ENCODE measurements at places on chromosomes 12 and 14.

DNA sequence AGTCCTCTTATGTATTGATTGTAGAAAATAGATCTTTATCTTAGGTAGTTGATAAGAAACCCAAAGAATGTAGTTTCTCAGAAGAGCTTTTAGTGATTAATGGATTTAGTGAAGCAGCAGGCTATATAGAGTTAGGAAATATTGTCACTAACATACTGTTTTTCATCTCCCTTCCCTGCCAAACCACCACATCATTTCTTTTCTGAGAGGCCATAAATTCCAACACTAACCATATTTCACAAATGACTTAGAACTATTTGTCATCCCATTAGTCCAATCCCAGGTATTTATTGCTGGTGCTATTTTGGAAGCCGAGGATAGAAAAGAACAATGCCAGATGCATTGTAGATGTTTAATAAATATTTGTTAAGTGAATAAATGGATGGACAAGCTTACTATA lies 185.7 kb downstream of the KICS2 start:
- DNase-seq = no peak

GRCh38 chr12:129226851-129227250 lies 373.6 kb downstream of the GLT1D1 start:
- no peak for DNase-seq

- no peak for DNase-seq
These were observed 50.0 kb upstream of the BCL2L14 start for GRCh38 chr12:12020762-12021161.

DNA sequence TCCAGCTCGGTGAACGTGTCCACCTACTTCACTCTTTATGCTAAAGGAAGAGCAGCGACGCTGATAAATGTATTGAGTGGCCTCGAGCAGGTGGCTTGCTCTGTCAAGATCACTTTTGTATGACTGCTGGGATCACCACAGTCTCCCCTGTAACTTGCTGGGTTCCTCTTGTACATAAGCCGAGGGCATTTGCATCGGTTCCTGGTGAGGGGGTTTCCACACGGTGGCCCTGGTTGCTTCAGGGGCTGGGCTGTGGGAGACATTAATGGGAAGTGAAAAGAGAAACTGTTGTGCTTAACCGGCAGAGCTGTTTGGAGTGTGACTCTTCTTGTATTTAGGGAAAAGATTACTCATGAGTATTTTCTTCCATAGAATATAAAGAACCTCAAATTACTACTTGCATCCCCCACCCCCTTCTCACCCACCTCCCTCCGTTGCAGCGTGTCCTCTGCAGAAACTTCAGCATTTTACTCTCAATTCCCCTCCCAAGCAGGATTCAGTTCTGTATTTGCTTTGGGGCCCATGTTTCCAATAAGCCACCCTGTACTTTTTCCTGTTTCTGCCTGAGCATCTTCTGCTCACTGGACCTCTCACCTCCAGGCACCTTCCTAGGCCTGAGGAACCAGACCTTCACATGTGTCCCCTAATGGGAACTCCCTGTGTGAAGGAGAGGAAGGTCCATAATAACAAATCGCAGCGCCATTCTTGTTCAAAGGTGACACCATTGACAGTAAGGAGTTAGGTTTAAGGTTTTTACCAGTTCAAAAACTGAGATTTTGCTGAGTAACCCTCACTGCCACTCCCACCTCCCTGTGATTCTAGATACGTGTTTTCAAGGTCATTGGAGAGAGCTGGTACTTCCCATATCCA lies 187.0 kb downstream of the ETV6 start:
- DNase-seq = no peak

DNA sequence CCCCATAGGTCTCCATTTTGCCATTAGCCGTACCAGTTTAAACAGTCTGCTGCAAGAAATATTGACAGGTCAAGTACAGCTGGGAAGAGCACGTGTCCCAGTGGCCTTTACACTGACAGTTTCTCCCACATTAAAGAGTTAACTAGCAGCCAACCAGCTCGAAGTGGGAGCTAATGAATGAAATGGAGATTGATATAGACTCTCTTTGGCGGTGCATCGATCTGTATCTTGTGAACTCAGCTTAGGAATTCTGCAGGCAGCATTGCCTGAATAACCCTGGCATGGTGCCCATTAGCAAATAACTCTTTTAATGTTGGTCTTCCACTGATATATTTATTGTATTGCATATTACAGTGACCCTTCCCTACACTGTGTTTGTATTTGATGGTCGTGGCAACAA lies 319.4 kb downstream of the EGLN3 start:
- DNase-seq = no peak

GRCh38 chr12:52870361-52871290 lies 21.8 kb upstream of the KRT78 start:
- peak; percentile 78 for DNase-seq

DNA sequence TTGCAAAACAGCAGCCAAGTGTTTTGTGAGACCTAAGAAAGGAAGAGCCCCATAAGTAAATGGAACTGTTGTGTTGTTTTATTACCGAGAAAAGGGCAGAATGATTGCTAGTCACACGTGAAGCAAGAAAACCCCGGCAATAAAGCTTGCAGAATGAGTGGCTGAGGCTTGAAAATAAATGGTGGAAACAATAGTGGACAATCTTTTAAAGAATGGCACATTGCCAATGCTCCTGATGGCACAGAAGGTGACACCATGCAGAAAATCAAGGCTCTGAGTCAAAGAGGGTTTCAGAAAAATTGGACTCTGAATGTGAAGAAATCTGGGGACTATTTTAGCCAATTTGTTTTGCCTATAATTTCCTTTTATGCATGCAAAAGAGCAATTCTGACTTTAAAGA lies 4.0 kb upstream of the AQP2 start:
- DNase-seq = no peak

- no peak for DNase-seq
These were observed 107.0 kb downstream of the ETV6 start for GRCh38 chr12:11756523-11756922.

DNA sequence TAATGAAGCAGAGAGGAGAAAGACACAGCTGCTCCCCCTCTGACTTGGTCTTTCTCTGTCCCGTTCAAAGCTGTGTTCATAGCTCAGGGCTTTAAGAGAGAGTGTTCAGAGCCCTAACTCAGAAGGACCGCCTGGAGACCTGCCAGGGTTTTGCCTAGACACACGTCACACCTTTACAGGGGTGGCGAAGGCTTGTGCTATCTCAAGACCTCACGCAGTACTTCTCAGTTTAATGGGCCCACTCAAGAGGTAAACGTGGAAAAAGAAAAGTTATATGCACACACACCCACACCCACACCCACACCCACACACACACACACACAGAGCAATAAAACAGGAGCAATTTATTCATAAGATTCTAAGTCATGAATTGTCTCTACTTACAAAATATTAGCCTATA lies 374.3 kb downstream of the C12orf75 start:
- no peak for DNase-seq

DNA sequence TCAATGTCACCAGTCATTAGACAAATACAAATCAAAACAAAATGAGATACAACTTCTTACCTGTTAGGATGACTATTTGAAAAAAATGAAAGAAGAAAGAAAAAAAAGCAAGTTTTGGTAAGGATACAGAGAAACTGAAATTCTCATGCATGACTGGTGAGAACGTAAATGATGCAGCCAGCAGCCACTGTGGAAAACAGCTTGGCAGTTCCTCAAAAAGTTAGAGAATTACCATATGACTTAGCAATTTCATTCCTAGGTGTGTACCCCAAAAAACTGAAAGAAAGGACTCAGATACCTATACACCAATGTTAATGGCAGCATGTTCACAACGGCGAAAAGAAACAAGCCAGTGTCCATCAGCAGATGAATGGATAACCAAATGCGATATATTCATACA lies 26.6 kb downstream of the NINJ2 start:
- DNase-seq = no peak

DNA sequence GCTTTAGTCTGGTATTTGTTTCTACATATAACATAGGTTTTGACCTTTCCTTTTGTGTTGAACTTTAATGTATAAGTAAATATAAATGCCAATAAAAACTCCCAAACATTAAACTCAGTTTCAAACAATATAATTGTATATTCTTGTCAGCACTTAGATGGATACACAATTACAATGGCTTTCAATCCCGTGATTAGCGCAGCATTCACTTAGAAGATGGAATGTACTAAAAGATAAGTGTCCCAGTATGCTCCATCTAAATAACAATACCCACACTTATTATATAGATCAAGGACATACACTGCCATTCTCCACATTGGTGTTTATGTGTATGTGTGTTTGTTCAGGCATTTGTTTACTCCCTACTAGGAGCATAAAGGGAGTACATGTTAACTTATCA lies 193.1 kb downstream of the SOX5 start:
- DNase-seq = no peak

GRCh38 chr12:43271659-43272058 lies 280.3 kb downstream of the ADAMTS20 start:
- no peak for DNase-seq

DNA sequence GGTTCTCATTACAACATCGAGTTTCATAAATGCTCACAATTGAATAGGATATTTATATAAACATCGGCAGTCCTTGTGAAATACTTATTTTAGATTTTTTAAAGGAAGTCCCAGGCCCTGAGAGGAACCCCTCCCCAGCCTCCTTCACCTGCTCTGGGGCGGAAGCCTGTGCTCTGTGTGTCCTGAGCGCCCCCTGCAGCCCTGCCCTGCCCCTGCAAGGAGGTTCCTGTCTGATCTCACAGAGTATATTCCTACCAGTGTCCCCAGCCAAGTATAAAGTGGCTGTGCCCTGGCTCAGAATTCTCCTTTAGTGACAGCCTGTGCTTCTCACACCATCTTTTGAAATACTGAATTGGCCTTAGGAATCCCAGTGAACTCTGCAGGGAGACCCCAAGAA lies 659.5 kb downstream of the TMEM121 start:
- DNase-seq = peak; percentile 64

DNA sequence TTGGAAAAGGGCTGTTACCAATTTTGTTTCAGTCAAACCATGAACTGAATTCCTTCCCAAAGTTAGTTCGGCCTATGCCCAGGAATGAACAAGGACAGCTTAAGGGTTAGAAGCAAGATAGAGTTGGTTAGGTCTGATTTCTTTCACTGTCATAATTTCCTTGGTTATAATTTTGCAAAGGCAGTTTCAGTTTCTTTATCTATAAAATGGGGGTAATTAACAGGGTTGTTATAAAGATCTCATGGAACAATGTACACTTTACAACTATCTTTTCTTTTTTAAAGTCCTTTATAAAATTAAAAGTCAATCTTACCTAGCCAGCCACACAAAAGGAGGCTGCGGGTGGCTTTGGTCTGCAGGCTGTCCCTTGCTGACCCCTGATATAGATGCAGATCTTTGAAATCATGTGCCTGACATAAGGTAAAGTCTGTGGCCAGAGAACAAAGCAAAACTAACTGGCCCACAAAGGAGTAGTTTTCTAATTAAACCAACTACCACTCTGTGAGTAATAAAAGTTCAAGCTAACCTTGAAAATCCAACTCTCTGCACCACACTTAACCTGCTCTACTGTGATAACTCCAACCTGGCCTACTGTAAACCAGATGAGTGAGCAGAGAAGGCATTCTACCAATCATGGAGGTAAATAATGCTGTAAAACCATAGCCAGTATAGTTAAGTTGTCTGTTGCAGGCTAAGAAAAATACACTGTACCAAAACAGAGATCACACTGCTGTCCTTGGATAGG lies 49.5 kb downstream of the SLC38A1 start:
- DNase-seq = no peak

DNA sequence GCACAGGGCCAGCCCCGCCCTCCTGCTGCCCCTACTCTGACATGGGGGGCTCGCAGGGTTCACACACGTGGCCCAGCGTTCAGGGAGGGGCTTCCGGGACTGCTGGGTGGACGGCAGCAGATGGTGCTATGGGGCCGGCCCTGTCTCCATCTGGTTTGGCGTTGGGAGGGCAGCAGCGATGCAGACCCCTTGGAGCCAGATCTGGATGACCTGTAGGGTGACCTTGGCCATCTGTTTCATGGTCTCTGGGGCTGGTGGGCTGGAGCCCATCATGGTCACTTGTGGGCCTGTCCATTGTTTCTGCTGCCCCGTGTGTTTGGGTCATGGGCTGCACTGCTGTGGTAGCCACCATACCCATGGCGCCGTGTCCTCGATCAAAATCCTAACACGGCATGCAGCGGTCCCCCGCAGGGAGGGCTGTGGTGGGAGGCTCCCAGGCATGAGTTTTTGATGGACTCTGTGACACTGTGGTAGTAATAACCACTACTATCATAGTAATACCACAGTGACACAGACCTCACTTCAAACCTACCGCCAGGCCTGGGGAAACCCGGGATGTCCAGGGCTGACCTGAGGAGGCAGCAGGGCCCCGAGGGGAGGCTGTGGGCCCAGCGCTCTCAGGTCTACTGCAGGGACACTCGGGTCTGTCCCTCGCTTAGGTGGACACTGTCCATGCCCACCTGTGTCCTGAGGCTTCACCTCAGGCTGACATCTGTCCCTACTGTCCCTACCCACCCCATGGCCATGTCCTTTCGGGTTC lies 359.4 kb downstream of the TMEM121 start:
- DNase-seq = peak; percentile 19

GRCh38 chr14:80587096-80587724 lies 354.3 kb downstream of the CEP128 start:
- DNase-seq = no peak

GRCh38 chr12:3326156-3326849 lies 164.7 kb upstream of the PRMT8 start:
- no peak for DNase-seq

GRCh38 chr12:76588881-76589565 lies 29.5 kb upstream of the OSBPL8 start:
- peak; percentile 32 for DNase-seq

- DNase-seq = no peak
These were observed 119.5 kb downstream of the PLEKHA5 start for GRCh38 chr12:19248929-19249602.

DNA sequence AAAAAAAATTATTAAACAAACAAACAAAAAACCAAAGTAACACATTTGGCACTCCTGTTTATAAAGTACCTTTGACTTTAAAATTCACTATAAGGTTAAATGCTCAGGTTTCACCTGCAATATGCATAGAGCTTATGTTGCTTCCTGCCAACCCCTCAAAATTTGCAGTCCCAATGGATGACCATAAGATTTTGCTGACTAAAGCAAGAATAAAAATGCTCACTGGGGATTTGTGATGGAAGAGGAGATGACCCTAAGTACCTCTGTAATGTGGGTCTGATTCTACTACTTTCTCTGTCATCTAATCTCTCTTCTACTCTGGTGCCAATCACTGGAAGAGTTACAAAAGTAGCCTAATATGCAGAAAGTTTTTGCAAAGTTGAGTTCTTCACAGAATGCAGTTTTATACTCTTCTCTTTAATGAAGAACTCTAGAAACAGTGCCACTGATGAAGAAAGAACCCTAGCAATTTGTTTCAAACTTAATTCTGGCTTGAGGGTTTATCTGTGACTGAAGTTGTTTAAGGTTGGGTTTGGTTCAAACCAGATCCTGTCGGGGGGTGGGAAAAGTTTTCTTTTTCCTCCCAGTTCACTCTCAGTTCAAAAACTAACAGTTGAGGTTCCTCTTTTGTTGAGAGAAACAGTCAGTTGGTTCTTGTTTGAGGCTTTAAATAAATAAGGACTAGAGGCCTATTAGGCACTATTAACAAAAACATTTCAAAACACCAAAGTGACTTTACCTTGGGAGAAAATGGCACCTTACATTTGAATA lies 10.9 kb downstream of the WASHC3 start:
- DNase-seq = no peak

Data from CD4-positive, alpha-beta T cell (primary cell).